ENCODE measurements at places on chromosomes 6 and 20.

DNA sequence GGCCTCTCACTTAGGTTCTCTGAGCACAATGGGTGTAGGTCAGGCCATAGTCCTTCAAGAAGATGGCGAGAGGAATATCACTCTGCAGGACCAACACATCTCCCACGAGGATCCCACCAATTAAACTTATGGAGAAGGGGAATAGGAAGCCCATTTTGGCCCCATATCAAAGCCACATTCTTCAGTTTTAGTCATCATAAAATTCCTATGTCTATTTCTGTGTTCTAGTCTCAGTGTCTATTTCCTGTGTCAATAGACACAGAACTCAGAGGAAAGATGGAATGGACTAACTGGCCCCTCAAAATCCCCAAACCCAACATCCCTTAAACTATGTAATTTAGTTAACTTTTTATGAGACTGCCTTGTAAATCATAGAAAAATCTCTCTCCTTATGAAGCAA is 216.8 kb downstream of the HACE1 start:
- no peak for DNase-seq

GRCh38 chr6:53998303-53998702 is 112.9 kb upstream of the MLIP start:
- DNase-seq, result no peak

DNA sequence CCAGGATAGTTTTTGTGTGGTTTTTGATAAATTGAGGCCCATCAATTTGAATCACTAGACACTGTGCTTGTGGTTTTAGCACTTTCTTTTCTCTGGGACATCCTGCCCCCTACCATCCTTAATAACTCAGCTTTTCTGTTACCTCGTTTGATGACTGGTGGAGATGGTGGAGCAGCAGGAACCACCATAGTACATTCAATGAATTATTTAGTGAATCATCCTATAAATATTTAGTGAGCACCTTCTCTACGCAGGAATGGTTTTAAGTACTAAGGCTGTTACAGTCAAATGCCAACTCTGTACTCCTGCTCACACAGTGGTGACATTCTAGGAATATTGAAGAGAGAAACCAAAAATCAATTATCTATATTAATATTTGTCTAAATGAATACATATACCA is 585.2 kb downstream of the HAO1 start:
- DNase-seq, result no peak

DNA sequence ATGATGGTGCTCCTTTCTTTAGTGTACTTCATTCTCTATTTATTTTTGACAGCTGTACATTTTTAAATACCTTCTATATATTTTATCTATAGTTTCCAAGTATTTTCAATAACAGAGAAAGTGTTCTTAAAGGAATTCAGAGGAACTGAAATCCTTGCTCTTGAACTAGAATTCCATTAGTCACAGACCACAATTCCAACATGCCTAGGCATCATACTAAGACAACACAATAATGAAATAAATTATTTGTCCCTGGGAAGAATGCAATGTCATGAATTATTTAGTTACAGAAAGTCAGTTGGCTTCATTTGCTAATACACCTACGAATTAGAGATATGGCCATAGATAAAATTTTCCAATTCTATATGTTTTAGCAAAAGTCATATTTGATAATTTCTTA is 671.2 kb downstream of the EPHA7 start:
- no peak for DNase-seq

- DNase-seq, result no peak
Observed at GRCh38 chr20:49349694-49350252, 71.9 kb upstream of the ZNFX1 start.

DNA sequence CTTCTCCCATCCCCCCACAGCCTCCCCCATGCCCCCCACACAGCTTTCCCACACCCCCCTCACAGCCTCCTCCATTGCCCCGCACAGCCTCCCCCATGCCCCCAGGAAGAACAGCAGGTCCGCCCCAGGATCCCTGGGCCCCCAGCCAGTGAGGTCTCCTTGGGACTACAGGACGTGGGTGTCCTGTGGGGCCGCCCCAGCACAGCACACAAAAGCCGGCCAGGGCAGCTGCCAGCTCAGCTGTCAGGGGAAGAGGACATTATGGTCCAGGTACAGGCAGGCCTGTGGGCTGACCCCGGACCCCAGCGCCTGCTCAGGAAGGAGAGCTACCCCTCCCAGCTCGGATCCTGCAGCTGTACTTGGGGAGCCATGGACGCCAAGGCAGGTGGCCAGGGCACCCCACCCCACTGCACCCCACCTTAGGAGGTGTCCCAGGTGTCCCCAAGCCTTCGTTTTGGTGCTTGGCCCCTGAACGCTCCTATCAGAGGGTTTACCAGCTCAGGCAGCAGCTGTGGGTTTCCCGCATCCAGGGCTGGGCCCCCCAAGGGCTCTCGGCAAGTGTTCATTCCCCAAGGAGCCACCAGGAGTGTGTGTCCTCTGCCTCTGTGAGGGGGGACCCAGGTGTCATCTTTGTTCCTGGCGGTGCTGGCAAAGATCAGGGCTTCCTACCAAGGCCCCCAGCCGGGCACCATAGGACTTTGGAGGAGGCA is 42.3 kb upstream of the GATA5 start:
- no peak for DNase-seq

DNA sequence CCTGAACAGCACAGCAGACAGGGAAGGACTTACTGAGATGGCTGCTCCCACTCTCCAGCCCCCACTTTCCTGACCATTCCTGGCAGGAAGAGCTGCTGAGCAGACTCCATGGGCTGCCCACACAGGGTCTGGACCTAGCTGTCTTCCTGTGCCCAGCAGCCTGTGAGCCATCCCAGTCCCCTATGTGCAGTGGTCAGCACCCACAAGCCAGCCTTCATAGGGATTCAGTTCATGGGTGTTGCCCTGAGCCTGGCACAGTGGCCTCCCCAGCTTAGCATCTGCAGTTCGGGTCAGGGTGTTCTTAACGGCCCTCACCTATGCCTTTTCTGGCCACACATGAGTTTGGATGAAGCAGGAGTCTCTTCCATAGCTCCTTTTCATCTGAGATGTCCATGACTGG is 32.0 kb downstream of the UBD start:
- DNase-seq, result no peak

- no peak for DNase-seq
Observed at GRCh38 chr6:139642346-139642745, 267.9 kb upstream of the CITED2 start.

GRCh38 chr20:57999465-58000111 is 228.9 kb downstream of the ANKRD60 start:
- no peak for DNase-seq

GRCh38 chr6:1911474-1911873 is 301.8 kb downstream of the FOXC1 start:
- no peak for DNase-seq

- no peak for DNase-seq
Observed at GRCh38 chr20:39309458-39309857, 347.3 kb downstream of the DHX35 start.

- no peak for DNase-seq
Observed at GRCh38 chr6:137687818-137688217, 179.2 kb upstream of the TNFAIP3 start.

DNA sequence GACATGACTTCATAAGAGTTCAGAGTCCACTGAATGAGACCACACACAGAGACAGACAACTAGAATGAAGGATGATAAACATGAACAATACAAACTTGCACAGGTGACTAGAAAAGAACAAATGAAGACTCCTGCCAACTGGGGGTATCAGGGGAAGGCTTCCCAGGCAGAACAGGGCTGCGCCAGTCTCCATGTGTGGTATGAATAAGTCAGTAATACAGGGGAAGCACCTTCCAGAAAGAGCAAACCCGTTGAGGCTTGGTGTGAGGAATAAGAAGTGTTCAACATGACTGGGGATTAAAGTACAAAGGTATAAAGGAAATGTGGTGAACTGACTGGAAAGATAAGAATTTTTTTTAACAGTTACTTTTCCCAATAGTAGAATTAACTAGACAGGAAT is 3.7 kb upstream of the SLC17A2 start:
- DNase-seq, result no peak

GRCh38 chr20:61161726-61162390 is 90.2 kb upstream of the CDH4 start:
- no peak for DNase-seq

- no peak for DNase-seq
Observed at GRCh38 chr20:18971574-18971973, 158.0 kb downstream of the SCP2D1 start.

- no peak for DNase-seq
Observed at GRCh38 chr20:58544286-58544685, 29.1 kb upstream of the APCDD1L start.

DNA sequence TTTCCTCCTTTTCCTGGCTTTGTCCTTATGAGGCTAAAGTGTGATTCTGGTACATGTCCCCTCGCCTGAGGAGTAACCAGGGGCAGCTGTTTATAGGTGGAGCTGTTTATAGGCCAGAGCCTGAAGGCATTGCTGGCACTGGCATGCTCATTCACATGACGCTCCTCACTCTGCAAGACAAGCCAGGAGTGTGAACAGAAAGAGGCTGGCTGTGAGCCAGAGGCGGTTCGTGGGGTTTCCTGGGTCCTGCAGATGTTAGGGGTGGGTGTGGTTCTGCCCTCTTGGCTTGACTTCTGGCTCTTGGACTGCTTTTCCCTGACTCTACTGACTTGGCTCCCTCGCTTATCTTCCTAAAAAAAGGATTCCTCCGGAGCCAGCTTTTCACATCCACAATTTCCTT is 12.8 kb upstream of the MDFI start:
- DNase-seq, result no peak

GRCh38 chr6:157607317-157608109 is 215.5 kb upstream of the SNX9 start:
- DNase-seq, result no peak

DNA sequence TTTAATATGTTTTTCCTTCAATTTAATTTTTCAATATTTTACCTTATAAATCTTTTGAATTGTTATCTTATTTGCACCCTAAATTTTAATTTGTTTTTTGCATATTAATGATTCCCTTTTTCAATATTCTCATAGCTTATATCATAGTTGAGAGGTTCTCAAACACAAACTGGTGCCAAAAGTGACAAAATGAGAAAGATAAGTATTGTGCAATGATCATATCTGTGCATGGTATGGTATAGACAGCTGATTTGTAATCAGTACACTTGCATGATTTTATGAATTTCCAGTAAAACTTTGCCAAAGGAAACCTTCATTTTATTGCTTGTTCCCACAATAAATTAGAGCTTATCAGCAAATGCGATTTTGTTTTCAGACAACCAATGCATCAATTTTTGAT is 161.0 kb upstream of the HDAC2 start:
- no peak for DNase-seq
